ENCODE measurements at places on chromosomes 12 and 14.

- no peak overlapping the region for H3K27ac ChIP-seq
- H3K4me3 ChIP-seq: no peak overlapping the region
- DNase-seq: no peak
- H3K36me3 ChIP-seq: no peaks in the 10 kb centered on the region
- 0 out of 2 replicates have a peak, but pooled peaks cover 3% of the 10 kb centered on the region for H3K4me1 ChIP-seq
- no peaks in the 10 kb centered on the region for H3K27me3 ChIP-seq
These were observed 19.1 kb upstream of the TBX3 start for GRCh38 chr12:114703060-114703493.

- no peaks in the 10 kb centered on the region for H3K27me3 ChIP-seq
- H3K4me3 ChIP-seq: peak overlapping the region; percentile 9
- no peaks in the 10 kb centered on the region for H3K36me3 ChIP-seq
- no peaks in the 10 kb centered on the region for H3K4me1 ChIP-seq
These were observed 580.2 kb downstream of the ETNK1 start for GRCh38 chr12:23204933-23205778.

DNA sequence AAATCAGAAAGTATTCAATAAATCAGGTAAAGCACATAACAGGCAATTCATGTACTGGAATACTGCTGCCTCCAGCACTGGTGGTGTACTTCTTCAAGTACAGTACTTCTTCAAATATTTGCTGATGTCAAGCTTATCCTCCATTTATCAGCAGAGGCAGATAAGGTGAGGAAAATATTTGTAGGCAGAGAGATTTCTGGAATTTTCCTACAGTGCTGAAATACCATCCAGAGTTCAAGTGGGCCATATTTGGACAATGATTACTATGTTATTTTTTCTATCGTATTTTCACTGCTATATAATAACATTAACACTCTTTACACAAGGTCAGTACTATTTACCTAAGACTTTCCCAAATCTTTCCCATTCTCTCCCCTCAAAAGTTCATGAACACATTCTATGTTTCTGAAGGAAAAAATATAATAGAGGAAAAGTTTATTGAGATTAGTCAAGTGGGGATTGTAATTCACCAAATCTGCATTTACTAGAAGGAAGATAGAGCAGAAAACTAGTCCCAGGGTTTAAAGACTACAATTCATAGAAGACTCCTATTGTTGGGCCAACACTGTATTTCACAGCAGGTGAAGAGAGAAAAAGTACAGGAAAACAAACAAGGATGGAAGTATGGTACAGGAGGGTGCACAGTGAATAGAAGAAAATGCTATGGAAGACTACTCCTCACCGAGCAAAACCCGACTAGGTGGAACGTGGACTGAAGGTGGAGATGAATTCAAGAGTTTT, 141.1 kb downstream of the PAWR start:
- no peak overlapping the region for H3K27ac ChIP-seq
- no peak for DNase-seq
- peaks cover 4% of the 10 kb centered on the region for H3K36me3 ChIP-seq
- H3K4me3 ChIP-seq: no peak overlapping the region
- peaks cover 9% of the 10 kb centered on the region for H3K4me1 ChIP-seq

DNA sequence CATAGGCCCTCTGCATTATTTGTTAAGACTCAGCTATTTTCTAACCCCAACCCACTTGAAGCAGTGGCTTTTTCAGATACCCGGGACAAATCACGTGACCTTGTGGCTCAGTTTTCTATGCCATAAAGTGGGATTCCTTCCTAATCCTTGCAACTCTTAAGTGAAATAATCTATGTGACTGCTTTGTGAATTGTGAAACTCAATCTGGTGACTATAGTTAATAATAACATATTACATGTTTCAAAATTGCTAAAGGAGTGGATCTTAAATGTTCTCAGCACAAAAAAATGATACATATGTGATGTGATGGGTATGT, 17.3 kb downstream of the EML1 start:
- no peaks in the 10 kb centered on the region for H3K27me3 ChIP-seq
- H3K36me3 ChIP-seq: no peaks in the 10 kb centered on the region
- H3K4me1 ChIP-seq: no peaks in the 10 kb centered on the region

GRCh38 chr12:58727521-58727920, 192.8 kb downstream of the LRIG3 start:
- H3K27ac ChIP-seq: no peak overlapping the region
- no peak overlapping the region for H3K4me3 ChIP-seq
- H3K27me3 ChIP-seq: no peaks in the 10 kb centered on the region
- no peaks in the 10 kb centered on the region for H3K36me3 ChIP-seq
- no peak for DNase-seq

- H3K27me3 ChIP-seq: no peaks in the 10 kb centered on the region
- no peak for DNase-seq
- no peak overlapping the region for H3K4me3 ChIP-seq
- H3K27ac ChIP-seq: no peak overlapping the region
- no peaks in the 10 kb centered on the region for H3K4me1 ChIP-seq
These were observed 70.5 kb upstream of the DIO3 start for GRCh38 chr14:101490771-101491170.

DNA sequence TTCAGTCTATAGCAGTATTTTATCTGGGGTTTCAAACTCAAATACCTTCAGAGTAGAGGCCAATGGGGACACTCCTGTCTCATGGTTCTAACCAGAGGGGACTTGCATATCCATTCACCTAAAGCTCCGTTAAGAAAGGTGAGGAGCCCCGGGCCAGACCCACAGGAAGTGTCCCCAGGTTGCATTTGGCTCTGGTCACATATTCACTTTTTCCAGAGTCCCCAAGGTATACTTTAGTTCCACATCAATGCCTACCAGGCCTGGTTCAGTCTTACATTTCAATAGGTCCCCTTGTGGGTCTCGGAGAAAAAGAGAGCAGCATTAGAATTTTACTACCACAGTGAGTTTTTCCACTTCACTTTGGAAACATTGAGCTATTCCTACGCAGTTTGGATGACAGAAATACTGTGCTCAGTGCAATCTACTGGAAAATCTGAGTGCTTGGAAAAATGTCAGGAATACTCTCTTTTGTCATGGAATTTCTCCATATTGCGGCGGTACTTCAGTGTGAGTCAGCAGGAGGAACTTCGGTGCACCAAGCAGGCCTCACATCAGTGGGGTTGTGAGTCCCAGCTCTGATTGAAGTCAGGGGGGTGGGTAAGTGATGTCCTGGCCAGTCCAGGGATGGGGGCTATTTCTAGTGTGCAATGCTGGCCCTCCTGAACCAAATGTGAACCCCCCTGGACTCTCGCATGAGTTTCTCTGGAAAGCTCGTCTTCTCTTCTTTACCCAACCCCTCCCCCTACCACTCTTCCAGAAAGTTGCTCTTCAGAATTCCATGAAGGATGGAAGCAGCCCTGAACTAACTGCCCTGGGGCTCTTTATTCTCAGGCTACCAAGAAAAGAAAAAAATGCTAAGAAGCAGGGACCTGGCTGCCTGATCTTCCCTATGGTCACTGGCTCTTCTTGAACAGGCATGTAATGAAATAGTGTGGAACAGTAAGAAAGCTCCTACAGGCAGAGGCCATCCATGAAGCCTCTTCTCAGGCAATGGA, 184.7 kb downstream of the PRKCH start:
- H3K36me3 ChIP-seq: no peaks in the 10 kb centered on the region
- peak overlapping the region; percentile 46 for H3K27ac ChIP-seq
- no peak overlapping the region for H3K4me3 ChIP-seq
- no peaks in the 10 kb centered on the region for H3K4me1 ChIP-seq
- DNase-seq: no peak

GRCh38 chr14:61703342-61704129, 8.2 kb downstream of the HIF1A start:
- DNase-seq: no peak
- H3K36me3 ChIP-seq: no peaks in the 10 kb centered on the region
- no peak overlapping the region for H3K4me3 ChIP-seq
- no peaks in the 10 kb centered on the region for H3K4me1 ChIP-seq
- no peaks in the 10 kb centered on the region for H3K27me3 ChIP-seq
- no peak overlapping the region for H3K27ac ChIP-seq

DNA sequence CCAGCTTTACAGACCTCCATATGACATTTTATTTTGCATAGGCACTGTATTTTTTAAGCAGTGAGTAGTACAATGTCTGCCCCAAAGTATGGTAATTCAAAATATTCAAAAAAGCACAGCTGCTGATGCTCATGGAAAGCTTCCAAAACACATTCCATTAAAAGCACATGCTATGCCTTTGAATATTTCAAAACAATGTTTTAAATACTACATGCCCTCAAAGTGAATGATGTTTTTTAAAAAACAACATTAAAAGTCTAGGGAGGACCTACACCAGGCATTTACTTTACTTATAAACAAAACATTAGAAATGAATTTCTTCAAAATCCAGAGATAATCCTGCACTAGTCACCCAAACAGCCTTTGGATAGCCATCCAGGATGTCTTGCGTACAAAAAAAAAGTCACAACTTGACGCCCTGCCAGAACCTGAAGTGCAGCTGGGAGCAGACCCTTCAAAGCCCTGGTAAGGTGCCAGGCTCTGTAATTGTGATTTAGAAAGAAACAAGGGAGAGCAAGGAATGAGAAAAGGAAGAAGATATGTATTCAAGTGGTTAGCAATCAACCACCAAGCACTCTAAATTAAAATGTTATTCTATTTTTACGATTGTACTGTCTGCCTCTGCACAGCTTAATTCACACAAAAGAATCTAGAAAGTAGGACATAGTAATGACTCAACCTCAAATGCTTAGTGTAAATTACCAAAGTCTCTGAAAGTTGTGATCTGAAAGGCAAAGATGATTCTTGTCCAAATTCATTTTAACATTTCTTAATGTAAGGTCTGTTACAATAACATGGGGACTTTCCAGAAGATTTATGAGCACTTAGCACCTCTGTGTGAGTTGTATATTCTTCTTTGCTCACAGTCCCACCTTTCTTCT, 31.9 kb downstream of the CEP83 start:
- H3K4me3 ChIP-seq: no peak overlapping the region
- H3K4me1 ChIP-seq: peaks cover 3% of the 10 kb centered on the region
- no peaks in the 10 kb centered on the region for H3K36me3 ChIP-seq
- no peak for DNase-seq
- no peak overlapping the region for H3K27ac ChIP-seq
- H3K27me3 ChIP-seq: no peaks in the 10 kb centered on the region

GRCh38 chr12:54386403-54387113, 2.0 kb upstream of the ZNF385A start:
- H3K27me3 ChIP-seq: no peaks in the 10 kb centered on the region
- DNase-seq: no peak
- no peak overlapping the region for H3K27ac ChIP-seq
- H3K36me3 ChIP-seq: no peaks in the 10 kb centered on the region
- no peak overlapping the region for H3K4me3 ChIP-seq

Measured in SK-N-SH (cell line).